ENCODE measurements at places on chromosomes 16 and 17. TPM values are rescaled to one million over a fixed set of nuclear protein-coding genes. Genes with fewer than 3 reads are reported as not detected.

ITGAL gene
- total RNA-seq, result not detected

DNA sequence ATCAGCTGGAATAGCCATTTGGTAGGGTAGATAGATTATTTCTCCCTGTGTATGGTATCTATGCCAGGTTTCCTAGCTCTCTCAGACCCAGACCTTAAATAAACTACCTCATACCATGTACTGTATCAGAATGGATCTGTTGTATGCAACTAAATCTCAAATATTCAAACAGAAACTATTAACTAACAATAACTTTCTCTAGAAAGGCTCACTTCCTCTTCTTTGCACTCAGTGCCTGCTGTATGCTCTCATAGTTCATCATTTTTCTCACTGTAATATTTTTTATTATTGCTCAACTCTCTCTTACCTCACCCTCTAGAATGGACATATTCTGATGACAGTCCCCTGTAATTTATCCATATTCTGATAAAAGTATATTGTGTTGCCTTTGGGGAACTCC lies 182.4 kb downstream of the TOX3 start:
- DNase-seq, result no peak

- DNase-seq, result peak; percentile 92
Observed at GRCh38 chr17:1109606-1110540, 69.9 kb downstream of the ABR start.

- DNase-seq, result no peak
Observed at GRCh38 chr17:65618516-65618915, 57.1 kb upstream of the AXIN2 start.

- no peak for DNase-seq
Observed at GRCh38 chr16:13150181-13150885, 248.9 kb downstream of the SHISA9 start.

DNA sequence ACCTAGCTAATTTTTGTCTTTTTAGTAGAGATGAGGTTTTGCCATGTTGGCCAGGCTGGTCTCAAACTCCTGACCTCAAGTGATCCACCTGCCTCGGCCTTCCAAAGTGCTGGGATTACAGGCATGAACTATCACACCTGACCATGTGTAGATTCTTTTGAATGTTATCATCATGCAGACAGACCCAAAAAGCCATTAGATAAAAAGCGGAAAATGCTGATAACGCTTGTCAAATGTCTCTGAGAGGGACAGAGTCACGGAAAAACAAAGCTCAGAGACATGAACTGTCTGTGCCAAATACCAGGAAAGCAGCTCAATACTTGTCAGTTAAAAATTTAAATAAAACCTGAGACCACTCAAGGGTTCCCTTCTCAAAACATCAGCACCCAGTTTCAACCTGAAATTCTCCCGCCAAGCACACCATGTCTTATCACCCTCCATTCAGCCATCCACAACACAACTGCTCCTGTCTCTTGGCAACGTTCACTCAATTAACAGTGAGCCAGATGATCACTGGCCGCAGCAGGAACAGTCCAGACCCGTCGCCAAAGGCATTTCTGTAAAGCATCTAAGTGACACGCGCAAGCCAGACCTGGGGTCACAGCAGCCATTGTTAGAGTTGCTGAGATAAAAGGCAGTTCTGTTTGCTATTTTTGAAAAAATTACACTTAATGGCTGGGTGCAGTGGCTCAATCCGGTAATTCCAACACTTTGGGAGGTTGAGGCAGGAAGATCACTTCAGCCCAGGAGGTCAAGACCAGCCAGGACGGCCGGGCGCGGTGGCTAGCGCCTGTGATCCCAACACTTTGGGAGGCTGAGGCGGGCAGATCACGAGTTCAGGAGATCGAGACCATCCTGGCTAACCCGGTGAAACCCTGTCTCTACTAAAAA lies 29.7 kb downstream of the FANCA start:
- no peak for DNase-seq
